ENCODE measurements at places on chromosomes 13 and 19. TPM values are rescaled to one million over a fixed set of nuclear protein-coding genes. Genes with fewer than 3 reads are reported as not detected.

The CYP2A7 gene
- polyA plus RNA-seq, result not detected

The SPPL2B gene
- polyA plus RNA-seq, result 38.6 TPM

The ZNF486 gene
- polyA plus RNA-seq, result 4.0 TPM

The FUT2 gene
- polyA plus RNA-seq, result 0.24 TPM

The LGALS4 gene
- polyA plus RNA-seq, result not detected

The GARRE1 gene
- 10.9 TPM for polyA plus RNA-seq

The BRSK1 gene
- polyA plus RNA-seq, result 0.39 TPM

The STOML3 gene
- polyA plus RNA-seq, result not detected

The BRME1 gene
- polyA plus RNA-seq, result 2.1 TPM

The ZNF547 gene
- polyA plus RNA-seq, result 2.0 TPM

The TNNI3 gene
- polyA plus RNA-seq, result 0.35 TPM

The C2CD4C gene
- polyA plus RNA-seq, result not detected

The MED26 gene
- polyA plus RNA-seq, result 3.3 TPM

The KIR2DL1 gene
- polyA plus RNA-seq, result not detected

The PDX1 gene
- not detected for polyA plus RNA-seq

The COX6B2 gene
- polyA plus RNA-seq, result not detected

The ANGPTL8 gene
- polyA plus RNA-seq, result not detected

The ATP1A3 gene
- 0.34 TPM for polyA plus RNA-seq

The TUBGCP3 gene
- polyA plus RNA-seq, result 13.1 TPM

The FBXO17 gene
- 30.9 TPM for polyA plus RNA-seq

The ADGRE1 gene
- polyA plus RNA-seq, result not detected

The MBOAT7 gene
- polyA plus RNA-seq, result 133 TPM

The ZNF536 gene
- 0.11 TPM for polyA plus RNA-seq

The ZNF682 gene
- 4.9 TPM for polyA plus RNA-seq

The ZNF729 gene
- polyA plus RNA-seq, result not detected

The RPL18 gene
- 663 TPM for polyA plus RNA-seq

The COX6B1 gene
- 448 TPM for polyA plus RNA-seq

The OR7C1 gene
- polyA plus RNA-seq, result not detected

The NLRP7 gene
- polyA plus RNA-seq, result not detected
